ENCODE measurements at places on chromosomes 5 and 9.

DNA sequence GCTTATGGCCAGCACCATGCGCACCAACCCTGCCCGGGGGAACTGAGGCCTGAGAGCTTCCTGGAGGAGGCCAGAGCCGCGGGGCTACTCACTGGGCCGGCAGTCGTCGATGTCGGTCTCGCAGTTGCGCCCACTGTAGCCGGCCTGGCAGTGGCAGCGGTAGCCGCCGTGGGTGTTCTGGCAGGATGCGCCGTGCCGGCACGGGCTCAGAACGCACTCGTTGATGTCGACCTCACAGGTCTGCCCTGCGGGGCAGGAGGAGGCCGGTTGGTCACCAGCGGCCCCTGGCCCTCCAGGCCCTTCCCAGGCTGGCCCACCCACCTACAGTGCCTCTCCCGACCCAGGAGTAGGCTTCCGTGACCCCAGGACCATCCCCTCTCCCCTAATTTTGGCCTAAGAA is 27.7 kb upstream of the SEC16A start:
- DNase-seq = no peak

DNA sequence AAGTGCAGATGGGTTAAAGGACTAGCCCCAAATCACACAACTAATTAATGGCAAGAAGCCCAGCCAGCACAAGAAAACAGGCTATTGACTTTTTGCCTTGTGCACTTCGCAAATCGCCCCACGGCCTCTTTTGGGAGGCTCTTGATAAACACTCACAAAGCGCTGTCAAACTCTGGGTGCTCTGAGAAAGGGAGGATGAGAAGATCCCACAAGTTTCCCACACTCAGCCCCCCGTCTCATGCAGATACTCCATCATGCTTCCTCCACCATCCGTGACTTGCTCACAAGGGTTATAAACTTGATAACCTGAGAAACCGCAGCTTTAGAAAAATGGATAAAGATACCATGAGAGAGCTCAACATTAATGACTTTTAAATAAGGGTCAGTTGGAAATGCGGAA is 219.7 kb downstream of the EBF1 start:
- no peak for DNase-seq

GRCh38 chr5:98564836-98565235 is 208.6 kb upstream of the RGMB start:
- DNase-seq = peak; percentile 47

- DNase-seq = peak; percentile 94
These were observed 5.1 kb upstream of the CAST start for GRCh38 chr5:96657068-96657467.

- DNase-seq = no peak
These were observed 59.1 kb downstream of the IQGAP2 start for GRCh38 chr5:76462097-76462667.

DNA sequence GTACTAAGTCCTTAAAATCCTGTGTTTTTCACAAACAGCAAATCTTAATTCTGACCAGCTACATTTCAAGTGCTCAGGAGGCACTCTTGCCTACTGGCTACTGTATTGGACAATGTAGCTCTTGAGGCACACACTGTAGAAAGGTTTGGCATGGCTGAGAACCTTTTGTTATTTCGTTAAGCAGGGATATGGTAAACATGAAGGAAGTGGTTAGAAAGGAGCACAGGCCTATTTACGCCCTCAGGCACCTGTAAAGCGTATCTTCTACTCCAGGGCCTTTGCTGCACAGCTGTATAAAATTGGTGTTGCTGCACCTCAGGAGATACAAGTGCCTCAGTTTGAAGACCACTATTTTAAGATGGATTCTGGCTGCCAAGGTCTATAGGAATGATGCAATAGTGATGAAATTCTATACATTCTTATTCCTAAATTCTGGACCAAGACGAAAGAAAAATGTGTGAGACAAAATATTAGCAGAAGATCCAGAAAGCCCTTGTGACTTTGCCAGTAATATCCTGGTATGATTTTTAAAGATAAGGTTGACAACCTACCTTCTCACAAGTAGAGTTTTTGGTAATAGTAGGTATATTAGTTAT is 9.3 kb upstream of the OTULIN start:
- no peak for DNase-seq

DNA sequence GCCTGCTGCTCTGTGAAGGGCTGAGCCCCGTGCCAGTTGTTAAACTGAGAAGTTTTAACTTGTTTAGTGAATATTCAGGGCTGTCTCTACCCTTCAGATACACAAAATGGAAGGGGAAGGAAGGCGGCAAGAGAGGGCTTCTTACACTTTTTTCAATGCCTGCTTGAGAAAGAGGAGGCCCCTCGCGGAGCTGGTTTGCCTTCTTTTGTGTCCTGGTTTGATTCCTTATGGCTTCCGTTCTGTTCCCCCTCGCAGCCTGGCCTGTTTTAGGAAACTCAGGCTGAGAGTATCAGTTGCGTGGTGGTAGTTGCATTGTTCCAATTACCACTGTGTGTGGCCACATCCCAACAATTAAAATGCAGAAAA is 1.0 kb downstream of the FAM53C start:
- DNase-seq = no peak

DNA sequence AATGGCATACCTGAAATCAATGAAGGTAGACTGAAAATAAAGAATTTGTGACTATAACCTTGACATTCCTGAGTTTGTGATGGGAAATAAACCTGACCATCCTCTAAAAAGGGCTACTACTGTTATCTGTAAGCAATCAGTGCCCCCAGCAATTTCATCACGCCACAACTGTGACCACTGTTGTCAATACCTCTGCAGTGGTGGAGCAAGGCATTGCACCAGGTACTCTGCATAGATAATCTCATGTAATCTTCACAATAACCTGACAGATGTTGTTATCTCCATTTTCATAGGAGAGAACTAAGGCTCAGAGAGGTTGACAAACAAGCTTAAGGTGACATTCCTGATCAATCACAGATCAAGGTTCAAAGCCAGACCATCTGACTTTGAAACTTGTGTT is 38.5 kb upstream of the FRRS1L start:
- no peak for DNase-seq

DNA sequence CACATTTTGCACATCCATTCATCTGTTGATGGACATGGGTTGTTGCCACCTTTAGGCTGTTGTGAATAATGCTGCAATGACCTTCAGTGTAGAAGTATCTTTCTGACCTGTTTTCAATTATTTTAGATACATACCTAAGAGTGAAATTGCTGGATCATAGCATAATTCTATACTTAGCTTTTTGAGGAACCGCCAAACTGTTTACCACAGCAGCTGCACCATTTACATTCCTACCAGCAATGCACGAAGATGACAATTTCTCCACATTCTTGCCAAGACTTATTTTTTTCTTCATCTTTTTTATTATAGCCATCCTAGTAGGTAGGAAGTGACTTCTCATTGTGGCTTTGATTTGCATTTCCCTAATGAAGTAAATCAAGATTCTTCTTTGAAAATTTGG is 36.5 kb upstream of the ASTN2 start:
- no peak for DNase-seq

DNA sequence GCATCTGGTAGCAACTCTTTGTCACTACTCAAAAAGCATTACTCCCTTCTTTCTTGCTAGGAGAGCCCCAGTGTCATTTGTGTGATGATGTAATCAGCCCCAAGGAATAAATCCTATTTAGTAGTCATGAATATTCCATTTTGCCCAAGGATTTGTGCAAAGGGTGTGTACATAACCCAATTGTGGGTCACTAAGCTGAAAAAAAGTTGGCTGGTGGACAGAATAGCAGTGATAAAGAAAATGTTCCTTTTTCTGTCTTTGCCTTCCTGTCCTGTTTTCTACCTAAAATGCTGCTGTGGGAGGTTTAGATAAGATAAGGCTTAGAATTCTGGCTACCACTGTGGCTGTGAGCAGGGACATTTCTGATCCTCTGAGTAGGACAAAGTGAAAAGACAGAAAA is 223.1 kb upstream of the ITGA1 start:
- no peak for DNase-seq

DNA sequence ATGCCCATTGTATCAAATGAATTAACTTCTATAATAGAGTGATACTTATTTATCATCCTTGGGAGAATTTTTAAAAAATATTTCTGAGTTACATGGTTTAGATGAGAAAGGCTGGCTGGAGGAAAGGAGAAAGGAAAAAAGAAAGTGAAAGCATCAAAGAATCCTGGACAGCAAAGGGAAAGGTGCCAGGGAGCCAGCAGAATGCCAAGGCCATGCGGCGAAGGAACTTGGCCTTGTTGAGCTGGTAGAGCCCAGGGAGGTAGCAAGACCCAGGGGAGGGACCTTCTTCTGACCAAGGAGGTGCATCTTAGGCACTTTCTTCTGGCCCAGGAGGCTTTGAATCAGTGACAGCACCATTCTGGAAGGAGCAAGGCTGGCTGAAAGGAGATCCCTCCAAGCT is 240.5 kb downstream of the ENC1 start:
- DNase-seq = no peak

DNA sequence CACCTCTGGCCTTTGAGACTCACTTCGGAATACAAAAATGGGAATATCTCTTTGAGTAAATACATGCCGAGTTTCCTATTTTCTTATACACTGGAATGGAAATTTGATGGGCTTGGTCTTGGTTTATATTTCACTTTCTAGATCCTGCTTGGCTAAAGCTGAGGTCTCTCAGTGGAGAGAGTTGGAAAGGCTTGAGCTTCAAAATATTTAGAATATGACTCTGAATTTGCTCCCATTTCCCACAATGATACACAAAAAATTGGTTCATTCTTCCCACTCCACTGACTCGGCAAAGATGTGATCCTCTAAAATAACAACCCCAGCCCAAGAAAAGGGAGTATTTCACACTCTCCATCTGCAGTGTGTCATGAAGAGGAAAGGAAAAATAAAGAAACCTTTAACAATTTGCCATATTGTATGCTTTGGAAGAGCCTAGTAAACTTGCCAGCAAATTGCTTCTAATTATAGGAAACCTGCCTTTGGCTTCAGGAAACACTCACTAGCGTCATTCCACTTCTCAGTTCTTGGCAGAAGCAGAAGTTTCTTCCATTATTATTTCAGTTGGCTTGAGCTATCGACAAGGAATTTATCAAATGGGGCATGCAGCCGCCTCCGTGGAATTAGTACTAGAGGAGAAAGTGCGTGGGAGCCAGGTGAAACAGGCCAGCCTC is 302.9 kb downstream of the NSG2 start:
- peak; percentile 90 for DNase-seq

DNA sequence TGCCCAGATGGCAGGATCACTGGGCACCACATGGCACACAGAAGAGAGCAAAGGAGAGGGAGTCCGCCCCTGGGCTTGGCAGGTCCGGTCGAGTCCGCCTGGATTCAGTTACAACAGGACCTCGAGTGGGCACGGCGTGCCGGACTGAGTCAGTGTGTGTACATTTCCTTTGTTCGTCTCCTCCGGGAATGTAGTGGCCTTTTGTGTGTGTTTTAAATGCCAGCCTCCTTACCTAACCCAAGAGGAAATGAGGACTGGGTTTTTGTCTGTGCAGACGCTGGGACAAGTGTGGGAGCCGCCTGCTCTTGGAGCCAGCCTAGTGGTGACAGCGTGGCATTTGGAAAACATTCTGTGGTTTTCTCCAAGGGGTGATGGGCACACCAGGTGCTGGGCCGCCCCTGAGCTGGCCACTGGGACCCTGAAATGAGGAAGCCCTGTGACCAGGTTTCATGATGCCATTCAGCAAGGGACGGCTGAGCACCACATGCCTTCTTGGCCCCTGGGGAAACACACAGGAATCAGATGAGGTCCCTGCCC is 9.6 kb downstream of the NEK6 start:
- peak; percentile 91 for DNase-seq

GRCh38 chr5:53350368-53350767 is 130.1 kb upstream of the FST start:
- DNase-seq = no peak

GRCh38 chr9:95491543-95492320 is 25.0 kb downstream of the PTCH1 start:
- no peak for DNase-seq

DNA sequence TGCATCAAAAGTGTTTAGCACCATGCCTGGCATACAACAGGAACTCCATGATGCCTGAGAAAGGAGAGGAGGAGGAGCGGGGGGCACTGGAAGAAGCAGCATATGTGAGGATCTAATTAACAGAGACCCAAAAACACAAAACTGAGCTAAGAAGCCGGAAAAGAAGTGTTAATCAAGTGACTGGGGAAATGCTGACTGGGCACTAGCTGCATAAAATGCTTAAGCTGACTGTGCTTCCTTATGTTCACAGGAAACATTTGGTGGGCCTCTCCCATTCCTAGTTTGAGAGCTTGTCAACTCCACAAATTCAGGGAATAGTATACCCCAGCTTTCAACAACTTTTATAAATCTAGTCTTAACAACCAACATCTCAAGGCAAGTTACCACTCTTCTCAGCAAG is 26.6 kb downstream of the DEPDC1B start:
- no peak for DNase-seq

DNA sequence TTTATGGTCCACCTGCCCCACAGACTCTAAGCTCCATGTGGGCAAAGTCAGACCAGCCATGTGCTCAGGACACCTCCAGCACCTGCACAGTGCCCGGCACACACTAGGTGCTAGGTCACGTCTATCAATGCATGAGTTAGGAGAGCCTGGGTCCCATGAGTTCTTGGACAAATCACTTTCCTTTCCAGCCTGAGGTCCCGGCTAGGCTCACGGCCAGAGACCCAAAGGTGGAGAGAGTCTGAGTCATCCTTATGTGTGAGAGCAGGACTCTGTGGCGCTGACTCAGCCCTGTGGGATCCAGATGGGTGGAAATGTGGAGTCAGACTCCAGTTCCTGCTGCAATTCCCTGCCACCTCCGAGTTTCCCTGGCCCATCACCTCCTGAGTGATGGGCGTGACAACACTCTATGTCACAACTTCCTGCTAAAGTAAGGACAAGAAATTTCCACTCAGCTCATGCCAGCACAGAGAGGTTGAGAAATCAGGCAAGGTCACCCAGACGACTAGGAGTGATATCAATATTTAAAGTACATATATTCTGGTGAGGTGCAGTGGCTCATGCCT is 2.5 kb upstream of the ST6GALNAC4 start:
- DNase-seq = peak; percentile 98

DNA sequence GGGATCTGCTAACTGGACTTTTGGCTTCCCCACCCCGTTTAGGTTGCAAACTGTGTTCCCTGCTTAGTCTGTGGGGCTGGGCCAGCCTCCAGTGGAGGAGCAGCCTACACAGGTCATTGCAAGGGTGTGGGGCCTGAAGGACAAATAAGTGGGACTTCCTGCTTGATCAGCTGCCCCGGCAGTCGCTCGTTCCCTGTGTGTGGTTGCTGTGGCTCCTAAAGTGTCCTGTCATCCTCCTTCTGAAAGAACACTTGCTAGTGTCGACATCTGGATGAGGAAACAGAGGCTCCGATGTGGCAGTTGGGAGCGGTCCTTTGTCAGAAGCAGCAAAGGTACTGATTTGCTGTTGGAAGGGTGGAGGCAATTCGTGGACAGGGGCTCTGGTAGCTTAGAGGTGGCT is 88.9 kb upstream of the TBCA start:
- DNase-seq = no peak

DNA sequence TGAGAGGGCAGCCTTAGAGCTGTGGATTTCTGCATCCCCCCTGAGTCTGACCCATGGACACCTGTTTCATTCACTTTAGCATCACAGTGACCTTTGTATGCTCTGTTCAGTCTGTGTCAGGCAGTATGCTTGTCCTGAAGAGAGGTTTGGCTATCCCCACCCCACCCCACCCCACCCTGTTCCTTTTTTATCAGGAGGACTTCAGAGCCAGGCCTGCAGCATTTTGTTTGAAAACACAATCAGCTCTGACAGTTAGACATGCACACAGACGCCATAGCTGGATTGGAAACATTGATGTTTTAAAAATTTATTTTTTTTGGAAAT is 142.2 kb downstream of the NTRK2 start:
- no peak for DNase-seq
